ENCODE measurements at places on chromosomes 1 and 21. TPM values are rescaled to one million over a fixed set of nuclear protein-coding genes. Genes with fewer than 3 reads are reported as not detected.

Gene SH3D21
- total RNA-seq = 6.2 TPM

Gene SELL
- 0.12 TPM for total RNA-seq

Gene C1QTNF12
- 2.0 TPM for total RNA-seq

Gene NMNAT2
- 0.50 TPM for total RNA-seq

Gene LRRIQ3
- total RNA-seq = 0.12 TPM

Gene OR2G6
- total RNA-seq = not detected

Gene SHISA4
- 6.9 TPM for total RNA-seq

Gene SLAMF6
- total RNA-seq = not detected

Gene DNAJC28
- total RNA-seq = 1.1 TPM

Gene OR2L5
- total RNA-seq = under 0.01 TPM

Gene NPHS2
- not detected for total RNA-seq

Gene TRAF5
- total RNA-seq = 13.3 TPM

Gene TFAP2E
- 0.11 TPM for total RNA-seq
